ENCODE measurements at places on chromosomes 13 and 19.
A peak's percentile ranks its signal among the peaks of the same experiment; 100 is the strongest.

- no peak for DNase-seq
These were observed 14.2 kb downstream of the C19orf81 start for GRCh38 chr19:50663482-50663790.

DNA sequence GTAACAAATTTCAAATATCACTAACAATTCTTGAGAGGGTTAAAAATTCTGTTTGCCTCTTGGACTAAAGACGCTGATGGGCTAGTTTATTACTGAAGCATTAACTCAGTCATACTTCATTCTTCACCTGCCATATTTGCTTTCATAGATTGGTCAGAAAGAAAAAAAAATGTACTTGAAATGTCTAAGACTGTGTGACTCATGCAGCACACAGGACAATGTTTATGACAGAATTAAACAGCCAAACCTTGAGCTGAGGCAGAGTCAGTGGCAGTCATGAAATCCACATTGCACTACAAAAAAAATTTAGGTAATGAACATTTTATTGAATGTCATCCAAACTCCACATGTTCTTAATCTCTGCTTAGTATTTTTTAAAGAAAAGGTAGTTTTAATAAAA is 135.6 kb downstream of the PRR20E start:
- DNase-seq, result no peak

- no peak for DNase-seq
These were observed 2.0 kb upstream of the TSHZ3 start for GRCh38 chr19:31351056-31351854.

DNA sequence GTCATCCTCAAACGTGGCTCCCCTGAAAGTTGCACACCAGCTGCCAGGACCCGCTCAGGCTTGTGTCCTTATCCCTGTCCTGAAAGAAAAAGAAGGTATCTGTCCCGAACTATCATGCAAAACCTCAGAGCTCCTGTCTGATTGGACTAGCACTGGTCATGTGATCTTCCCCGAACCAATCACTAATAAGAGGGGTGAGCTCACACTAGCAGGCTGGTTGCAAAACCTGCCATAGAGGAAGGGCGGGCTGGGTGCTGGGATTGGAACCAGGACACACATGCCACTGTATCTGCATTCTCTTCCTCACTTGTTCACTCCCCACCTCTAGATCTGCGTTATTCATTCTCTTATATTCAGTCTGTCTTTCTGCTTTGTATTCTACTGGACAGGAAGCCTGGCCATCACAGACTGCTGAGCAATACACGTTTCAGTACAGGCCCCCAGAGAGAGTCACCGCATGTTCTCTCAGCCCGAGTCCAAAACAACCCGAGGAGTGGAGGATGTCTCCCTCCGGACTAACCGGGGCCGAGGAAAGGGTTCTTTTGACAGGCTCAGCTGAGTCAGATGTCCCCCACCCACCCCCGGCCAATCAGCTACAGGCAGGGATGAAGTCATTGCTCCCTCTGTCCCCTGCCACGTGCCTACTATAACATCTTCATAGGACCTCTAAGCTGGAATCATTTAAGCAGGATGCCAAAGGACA is 97.7 kb downstream of the SIPA1L3 start:
- peak; percentile 17 for DNase-seq

- no peak for DNase-seq
These were observed 29.0 kb upstream of the NBEA start for GRCh38 chr13:34913040-34913439.
